ENCODE measurements at places on chromosomes 6 and 20.

DNA sequence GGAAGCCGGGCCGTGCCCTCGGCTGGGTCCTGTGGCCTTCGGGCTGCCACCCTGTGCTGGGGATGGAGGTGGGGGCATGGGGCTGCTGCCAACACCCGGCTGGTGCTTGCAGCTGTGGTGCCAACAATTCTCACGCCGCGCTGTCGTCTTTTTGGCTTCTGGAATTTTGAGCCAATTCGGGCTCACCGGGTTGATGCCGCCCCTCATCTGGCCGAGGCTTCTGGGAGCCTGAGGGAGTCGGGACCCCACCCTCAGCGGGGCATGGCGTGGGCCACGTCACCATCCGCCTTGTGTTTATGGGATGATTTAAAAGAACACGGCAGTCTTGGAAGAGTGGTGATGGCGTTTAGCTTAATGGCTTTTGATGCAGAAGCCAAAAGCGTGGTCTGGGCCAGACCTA lies 8.7 kb upstream of the NPBWR2 start:
- H3K4me3 ChIP-seq = no peak overlapping the region
- no peak overlapping the region for H3K27ac ChIP-seq
- H3K27me3 ChIP-seq = peaks cover 2% of the 10 kb centered on the region
- DNase-seq = no peak
- H3K4me1 ChIP-seq = no peaks in the 10 kb centered on the region

DNA sequence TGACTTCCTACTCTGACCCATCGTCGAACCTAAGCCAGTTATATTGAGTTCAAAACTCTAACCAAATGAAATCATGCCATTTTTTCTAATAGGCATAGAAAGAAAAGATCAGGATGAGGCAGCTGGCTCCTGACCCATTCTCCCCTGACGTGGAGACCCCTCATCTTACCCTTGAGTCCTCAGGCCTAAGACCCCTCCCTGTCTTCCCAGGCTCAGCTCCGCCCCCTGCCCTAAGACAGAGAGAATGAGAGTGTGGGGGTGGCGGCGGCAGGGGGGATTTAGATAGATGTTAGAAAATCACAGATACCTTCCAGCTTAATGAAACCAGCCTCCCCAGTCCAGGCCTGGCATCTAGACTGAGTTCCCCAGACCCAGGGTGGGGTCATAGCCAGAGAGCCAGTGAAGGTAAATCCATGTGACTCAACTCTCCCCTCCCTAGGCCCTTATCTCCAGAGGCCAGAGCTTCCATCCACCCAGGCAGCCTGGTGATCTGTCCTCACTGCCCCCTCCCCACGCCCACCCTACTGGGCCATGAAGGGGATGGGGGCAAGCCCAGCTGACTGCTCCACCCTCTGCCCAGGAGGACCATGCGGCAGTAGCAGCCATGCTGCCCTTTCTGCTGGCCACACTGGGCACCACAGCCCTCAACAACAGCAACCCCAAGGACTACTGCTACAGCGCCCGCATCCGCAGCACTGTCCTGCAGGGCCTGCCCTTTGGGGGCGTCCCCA lies 6.8 kb downstream of the TMEM63B start:
- no peak overlapping the region for H3K4me3 ChIP-seq
- H3K4me1 ChIP-seq = no peaks in the 10 kb centered on the region
- DNase-seq = no peak
- no peak overlapping the region for H3K27ac ChIP-seq

GRCh38 chr6:34324738-34325444 lies 67.6 kb downstream of the NUDT3 start:
- H3K27ac ChIP-seq = peak overlapping the region; percentile 40
- H3K4me3 ChIP-seq = no peak overlapping the region
- H3K4me1 ChIP-seq = no peaks in the 10 kb centered on the region
- peak; percentile 61 for DNase-seq
- no peaks in the 10 kb centered on the region for H3K27me3 ChIP-seq

- no peaks in the 10 kb centered on the region for H3K36me3 ChIP-seq
- H3K27ac ChIP-seq = no peak overlapping the region
- peaks cover 9% of the 10 kb centered on the region for H3K4me1 ChIP-seq
These were observed 46.2 kb downstream of the SNRNP48 start for GRCh38 chr6:7636151-7636550.

DNA sequence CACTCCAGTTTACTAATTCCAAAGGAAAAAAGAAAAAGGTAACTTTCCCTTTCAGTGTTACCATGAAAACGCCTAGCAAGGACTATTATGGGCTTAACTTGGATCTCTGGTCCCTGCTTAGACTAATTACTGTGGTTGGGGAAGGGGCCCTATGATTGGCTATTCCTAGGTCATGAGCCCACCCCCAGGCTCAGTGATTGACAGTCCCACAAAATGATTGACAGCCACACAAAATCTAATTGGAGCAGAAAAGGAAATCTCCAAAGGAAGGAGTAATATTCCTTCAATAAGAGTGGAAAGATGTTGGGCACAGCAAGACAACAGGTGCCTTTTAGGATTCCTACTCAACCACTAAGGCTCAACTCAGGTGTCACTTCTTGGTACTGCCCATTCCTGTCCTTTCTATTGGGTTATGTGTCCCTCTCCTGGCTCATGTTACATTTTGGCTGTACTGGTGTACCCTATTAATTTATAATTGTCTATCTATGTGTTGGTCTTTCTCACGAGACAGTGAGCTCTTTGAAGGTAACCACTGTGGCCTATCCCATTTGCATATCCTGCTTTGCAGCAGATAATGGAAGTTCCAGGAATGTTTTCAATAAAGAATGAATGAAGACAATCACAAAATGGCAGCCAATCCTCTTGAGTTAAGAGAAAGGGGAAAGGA lies 5.5 kb upstream of the UTRN start:
- DNase-seq = no peak
- no peaks in the 10 kb centered on the region for H3K27me3 ChIP-seq
- peaks cover 5% of the 10 kb centered on the region for H3K4me1 ChIP-seq
- H3K27ac ChIP-seq = no peak overlapping the region
- H3K4me3 ChIP-seq = no peak overlapping the region

- H3K4me1 ChIP-seq = peaks cover 43% of the 10 kb centered on the region
- DNase-seq = peak; percentile 19
- no peaks in the 10 kb centered on the region for H3K36me3 ChIP-seq
- H3K27me3 ChIP-seq = no peaks in the 10 kb centered on the region
- H3K27ac ChIP-seq = no peak overlapping the region
- H3K4me3 ChIP-seq = no peak overlapping the region
These were observed 91.0 kb downstream of the PPP1R14C start for GRCh38 chr6:150233843-150234269.

GRCh38 chr6:53483423-53484353 lies 61.2 kb downstream of the GCLC start:
- peak; percentile 38 for DNase-seq
- no peak overlapping the region for H3K27ac ChIP-seq
- H3K36me3 ChIP-seq = no peaks in the 10 kb centered on the region
- no peak overlapping the region for H3K4me3 ChIP-seq

DNA sequence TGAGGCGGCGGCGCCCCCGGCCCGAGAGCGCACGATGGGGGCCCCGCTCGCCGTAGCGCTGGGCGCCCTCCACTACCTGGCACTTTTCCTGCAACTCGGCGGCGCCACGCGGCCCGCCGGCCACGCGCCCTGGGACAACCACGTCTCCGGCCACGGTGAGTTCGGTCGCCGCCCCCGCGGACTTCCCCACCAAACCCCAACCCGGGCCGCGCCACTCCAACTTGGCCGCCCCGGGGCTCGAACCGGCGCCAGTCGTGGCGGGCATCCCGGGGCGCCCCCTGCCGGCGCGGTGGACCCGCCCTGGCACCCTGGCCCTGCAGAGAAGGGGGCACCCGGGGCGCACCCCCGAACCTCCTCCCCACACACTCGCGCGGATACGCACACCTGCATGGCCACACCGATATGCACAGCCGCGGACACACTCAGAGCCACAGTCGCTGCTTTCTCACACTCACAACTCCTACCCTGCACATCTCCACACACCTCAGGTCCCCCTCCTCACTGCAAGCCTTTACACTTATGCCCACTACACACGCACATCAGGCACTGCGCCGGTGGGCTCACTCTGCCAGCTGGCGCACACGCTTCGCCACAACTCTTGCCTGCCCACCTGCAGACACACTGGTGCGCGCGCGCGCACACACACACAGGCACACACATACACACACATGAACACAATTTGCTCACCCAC lies 535 bp downstream of the VSTM2L start:
- H3K36me3 ChIP-seq = no peaks in the 10 kb centered on the region
- H3K4me1 ChIP-seq = peaks cover 16% of the 10 kb centered on the region
- peak; percentile 25 for DNase-seq
- peak overlapping the region; percentile 75 for H3K4me3 ChIP-seq
- peaks cover 13% of the 10 kb centered on the region for H3K27me3 ChIP-seq

DNA sequence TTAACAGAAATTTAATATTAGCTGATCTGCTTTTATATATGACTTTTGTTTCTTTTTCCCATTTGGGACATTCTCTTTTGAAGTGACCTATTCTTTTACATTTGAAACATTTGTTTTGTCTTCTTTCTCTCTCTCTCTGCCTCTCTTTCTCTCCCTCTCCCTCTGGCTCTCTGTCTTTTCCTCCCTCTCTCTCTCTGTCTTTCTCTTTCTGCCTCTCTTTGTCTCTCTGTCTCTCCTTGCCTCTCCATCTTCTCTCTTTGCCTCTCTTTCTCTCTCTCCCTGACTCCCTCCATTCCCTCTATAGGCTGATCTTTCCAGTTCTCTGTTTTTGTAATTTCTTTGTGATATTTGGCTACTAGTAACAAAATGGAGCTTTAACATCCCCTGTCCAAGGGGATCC lies 52.0 kb upstream of the TULP1 start:
- H3K36me3 ChIP-seq = no peaks in the 10 kb centered on the region
- no peak overlapping the region for H3K4me3 ChIP-seq
- no peaks in the 10 kb centered on the region for H3K4me1 ChIP-seq
- H3K27ac ChIP-seq = no peak overlapping the region
- DNase-seq = no peak

- no peaks in the 10 kb centered on the region for H3K36me3 ChIP-seq
- H3K27ac ChIP-seq = no peak overlapping the region
- H3K27me3 ChIP-seq = no peaks in the 10 kb centered on the region
These were observed 311.8 kb downstream of the CD83 start for GRCh38 chr6:14429396-14429795.

GRCh38 chr6:111743862-111744692 lies 129.2 kb downstream of the FYN start:
- peaks cover 15% of the 10 kb centered on the region for H3K4me1 ChIP-seq
- H3K27me3 ChIP-seq = no peaks in the 10 kb centered on the region
- peak; percentile 81 for DNase-seq
- 0 out of 2 replicates have a peak overlapping the region, but pooled peaks have one; percentile 6 for H3K27ac ChIP-seq
- no peaks in the 10 kb centered on the region for H3K36me3 ChIP-seq
- H3K4me3 ChIP-seq = no peak overlapping the region

- no peaks in the 10 kb centered on the region for H3K36me3 ChIP-seq
- no peak overlapping the region for H3K4me3 ChIP-seq
- no peak overlapping the region for H3K27ac ChIP-seq
- DNase-seq = no peak
These were observed 49.4 kb downstream of the PIGU start for GRCh38 chr20:34627458-34627857.

DNA sequence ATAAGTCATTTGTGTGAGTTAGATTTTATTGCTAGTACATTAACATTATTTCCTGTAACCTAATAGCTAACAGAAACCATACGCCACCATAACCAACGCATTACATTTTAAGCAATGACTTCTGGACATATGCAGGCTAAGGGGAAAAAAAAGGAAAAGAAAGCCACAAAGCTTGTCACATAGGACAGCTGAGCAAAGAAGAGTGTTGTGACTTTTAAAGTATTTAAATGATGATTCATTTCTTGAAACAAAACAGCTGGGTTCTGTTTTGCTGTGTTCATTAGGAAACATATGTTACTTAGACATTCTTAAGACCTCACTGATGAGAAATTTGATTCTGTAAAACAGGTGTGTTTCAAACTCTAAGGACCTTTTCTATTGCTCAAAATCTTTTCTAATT lies 171.4 kb downstream of the COL9A1 start:
- H3K36me3 ChIP-seq = no peaks in the 10 kb centered on the region
- H3K27me3 ChIP-seq = no peaks in the 10 kb centered on the region

DNA sequence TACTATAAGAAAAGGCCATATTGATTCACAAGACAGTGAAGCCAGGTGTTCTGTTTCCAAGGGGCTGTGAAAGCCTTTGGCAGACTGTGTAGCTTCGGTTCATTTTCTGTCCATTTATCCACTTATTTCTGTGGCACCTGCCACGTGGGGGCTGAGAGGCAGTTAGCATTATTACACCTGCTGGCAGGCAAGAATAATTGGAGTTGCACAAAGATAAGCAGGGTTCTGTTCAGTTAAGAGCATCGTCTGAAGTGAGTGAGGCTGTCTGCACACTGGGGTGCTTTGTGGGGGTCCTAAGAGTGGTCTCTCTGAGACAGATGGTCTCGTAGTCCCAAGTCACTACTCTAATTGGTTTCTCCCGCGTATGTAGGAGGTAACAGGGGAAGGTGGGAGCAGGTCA lies 60.6 kb upstream of the CCN6 start:
- no peaks in the 10 kb centered on the region for H3K36me3 ChIP-seq
- DNase-seq = no peak
- H3K4me3 ChIP-seq = no peak overlapping the region
- H3K27me3 ChIP-seq = no peaks in the 10 kb centered on the region
- H3K27ac ChIP-seq = no peak overlapping the region

GRCh38 chr6:139494376-139494990 lies 120.0 kb upstream of the CITED2 start:
- no peak overlapping the region for H3K4me3 ChIP-seq
- no peaks in the 10 kb centered on the region for H3K27me3 ChIP-seq
- no peak overlapping the region for H3K27ac ChIP-seq
- no peaks in the 10 kb centered on the region for H3K4me1 ChIP-seq

GRCh38 chr6:129100164-129100563 lies 217.2 kb downstream of the LAMA2 start:
- DNase-seq = no peak
- H3K4me1 ChIP-seq = peaks cover 12% of the 10 kb centered on the region
- H3K4me3 ChIP-seq = no peak overlapping the region
- no peak overlapping the region for H3K27ac ChIP-seq

DNA sequence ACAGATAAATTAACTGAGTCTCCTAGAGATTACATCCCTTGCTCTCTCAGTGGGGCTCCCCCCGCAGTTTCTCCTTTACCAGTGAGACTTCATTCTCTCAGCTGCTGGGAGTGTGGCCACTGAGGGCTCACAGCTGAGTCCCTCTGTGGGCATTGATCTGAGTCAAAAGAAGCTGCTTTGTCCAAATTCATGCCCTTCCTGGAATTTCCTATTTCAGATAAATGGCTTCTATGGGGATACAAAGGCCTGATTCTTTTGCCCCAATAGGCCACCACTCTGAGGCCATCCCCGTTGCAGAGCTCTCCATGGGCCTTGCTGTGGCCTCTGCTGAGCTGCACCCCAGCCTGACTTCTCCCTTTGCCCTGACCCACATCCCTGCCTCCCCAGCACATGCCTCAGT lies 10.0 kb downstream of the CST5 start:
- no peak overlapping the region for H3K4me3 ChIP-seq
- no peaks in the 10 kb centered on the region for H3K36me3 ChIP-seq

- no peaks in the 10 kb centered on the region for H3K36me3 ChIP-seq
- no peak overlapping the region for H3K4me3 ChIP-seq
- no peaks in the 10 kb centered on the region for H3K27me3 ChIP-seq
- H3K4me1 ChIP-seq = peaks cover 44% of the 10 kb centered on the region
- no peak overlapping the region for H3K27ac ChIP-seq
- DNase-seq = no peak
These were observed 155.0 kb upstream of the CITED2 start for GRCh38 chr6:139529420-139529819.
